ENCODE measurements at places on chromosomes 4 and X. TPM values are rescaled to one million over a fixed set of nuclear protein-coding genes. Genes with fewer than 3 reads are reported as not detected.

The ZCCHC12 gene
- polyA plus RNA-seq: not detected

The RBM47 gene
- polyA plus RNA-seq: 31.3 TPM

The EPGN gene
- polyA plus RNA-seq: 12.8 TPM

The C4orf50 gene
- 0.02 TPM for polyA plus RNA-seq

The PAGE4 gene
- polyA plus RNA-seq: not detected

The IRAK1 gene
- 58.8 TPM for polyA plus RNA-seq

The PAGE2B gene
- not detected for polyA plus RNA-seq

The FAM47C gene
- polyA plus RNA-seq: not detected

The LEF1 gene
- 4.6 TPM for polyA plus RNA-seq

The SMIM10L2A gene
- polyA plus RNA-seq: 0.76 TPM

The SYNPO2 gene
- 22.0 TPM for polyA plus RNA-seq

The LRRC66 gene
- polyA plus RNA-seq: 0.11 TPM

The ERCC6L gene
- 1.1 TPM for polyA plus RNA-seq

The RAB28 gene
- polyA plus RNA-seq: 5.8 TPM

The PPEF2 gene
- not detected for polyA plus RNA-seq

The ARHGEF38 gene
- polyA plus RNA-seq: 0.07 TPM

The NLGN3 gene
- 0.19 TPM for polyA plus RNA-seq

The GPR119 gene
- not detected for polyA plus RNA-seq

The TEX13C gene
- not detected for polyA plus RNA-seq

The DCAF8L2 gene
- polyA plus RNA-seq: not detected

The ZBTB49 gene
- 1.5 TPM for polyA plus RNA-seq

The DBET gene
- not detected for polyA plus RNA-seq

The MAGEB10 gene
- not detected for polyA plus RNA-seq

Measured in esophagus (tissue), 2 donors.